Esophagus muscularis mucosa (tissue), 4 donors: ENCODE measurements at places on chromosomes 3 and 15.
A peak's percentile ranks its signal among the peaks of the same experiment; 100 is the strongest.

DNA sequence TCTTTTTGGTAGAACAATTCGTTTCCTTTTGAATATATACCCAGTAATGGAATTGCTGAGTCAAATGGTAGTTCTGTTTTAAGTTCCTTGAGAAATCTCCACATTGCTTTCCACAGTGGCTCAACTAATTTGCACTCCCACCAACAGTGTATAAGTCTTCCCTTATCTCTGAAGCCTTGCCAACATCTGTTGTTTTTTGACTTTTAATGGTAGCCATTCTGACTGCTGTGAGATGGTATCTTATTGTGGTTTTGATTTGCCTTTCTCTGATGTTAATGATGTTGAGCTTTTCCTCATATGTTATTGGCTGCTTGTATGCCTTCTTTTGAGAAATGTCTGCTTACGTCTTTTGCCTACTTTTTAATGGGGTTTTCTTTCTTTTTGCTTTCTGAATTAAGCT is 270.6 kb upstream of the MEIS2 start:
- DNase-seq = no peak

DNA sequence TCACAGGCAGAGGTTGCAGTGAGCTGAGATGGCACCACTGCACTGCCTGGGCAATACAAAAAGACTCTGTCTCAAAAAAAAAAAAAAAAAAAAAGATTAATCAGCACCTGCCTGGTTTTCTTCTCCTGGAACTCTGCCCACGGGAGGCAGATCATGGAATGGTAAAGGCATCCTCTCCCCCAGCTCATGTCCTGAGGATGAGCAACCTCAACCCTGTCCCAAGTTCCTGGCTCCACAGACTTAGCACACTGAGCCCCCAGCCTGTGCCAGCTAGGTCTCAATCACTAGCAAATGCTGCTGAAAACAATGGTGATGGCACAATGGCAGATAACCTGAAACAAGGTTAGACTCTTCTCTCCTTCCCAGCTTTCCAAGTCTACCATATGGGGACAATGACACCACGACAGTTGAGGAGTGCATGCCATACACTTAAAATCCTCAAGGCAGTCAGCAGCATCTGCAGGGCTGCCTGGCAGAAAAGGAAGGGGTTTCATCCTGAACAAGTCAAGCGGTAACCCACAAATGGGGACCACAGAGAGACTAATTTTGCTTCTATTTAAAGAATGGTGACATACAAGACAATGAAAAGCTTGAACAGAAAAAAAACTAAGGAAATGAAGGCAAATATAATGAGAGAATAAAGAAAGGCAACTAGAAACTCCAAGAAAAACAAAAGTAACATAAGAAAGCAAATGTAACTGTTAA is 4.8 kb downstream of the CLN6 start:
- peak; percentile 72 for DNase-seq

DNA sequence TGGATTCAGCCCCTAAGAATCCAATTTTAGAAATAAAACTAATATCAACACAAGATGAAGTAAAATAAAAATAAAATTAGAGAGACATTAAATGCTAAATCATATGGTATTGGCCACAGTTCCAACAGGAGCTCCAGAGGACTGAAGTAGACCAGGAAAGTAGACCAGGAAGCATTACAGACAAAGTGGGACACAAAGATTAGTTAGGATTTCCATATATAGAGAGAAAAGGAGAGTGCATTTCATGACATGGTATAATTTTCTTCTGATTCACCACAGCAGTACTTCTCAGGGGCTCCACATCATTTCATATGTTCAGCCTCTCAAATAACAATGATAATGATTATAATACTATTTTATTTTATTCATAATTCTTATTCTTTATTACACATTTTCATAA is 18.3 kb downstream of the FGF7 start:
- DNase-seq = no peak

GRCh38 chr15:82805994-82806406 is at the start of gene FSD2:
Gene FSD2, minus strand, starts transcription at chr15:82806069. Its CDS starts 18,679 bp downstream, at chr15:82787390.
- DNase-seq = no peak

DNA sequence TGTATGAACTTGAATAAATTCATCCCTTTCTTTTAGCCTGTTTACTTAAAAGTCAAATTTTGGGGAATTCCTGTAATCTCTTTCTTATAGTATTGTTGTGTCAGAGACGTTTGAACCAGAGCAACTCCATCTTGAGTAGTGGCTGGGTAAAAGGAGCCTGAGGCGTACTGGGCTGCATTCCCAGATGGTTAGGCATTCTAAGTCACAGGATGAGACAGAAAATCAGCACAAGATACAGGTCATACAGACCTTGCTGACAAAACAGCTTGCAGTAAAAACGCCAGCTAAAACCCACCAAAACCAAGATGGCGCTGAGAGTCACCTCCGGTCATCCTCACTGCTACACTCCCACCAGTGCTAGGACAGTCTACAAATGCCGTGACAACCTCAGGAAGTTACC is 94.5 kb downstream of the P3H2 start:
- DNase-seq = no peak

DNA sequence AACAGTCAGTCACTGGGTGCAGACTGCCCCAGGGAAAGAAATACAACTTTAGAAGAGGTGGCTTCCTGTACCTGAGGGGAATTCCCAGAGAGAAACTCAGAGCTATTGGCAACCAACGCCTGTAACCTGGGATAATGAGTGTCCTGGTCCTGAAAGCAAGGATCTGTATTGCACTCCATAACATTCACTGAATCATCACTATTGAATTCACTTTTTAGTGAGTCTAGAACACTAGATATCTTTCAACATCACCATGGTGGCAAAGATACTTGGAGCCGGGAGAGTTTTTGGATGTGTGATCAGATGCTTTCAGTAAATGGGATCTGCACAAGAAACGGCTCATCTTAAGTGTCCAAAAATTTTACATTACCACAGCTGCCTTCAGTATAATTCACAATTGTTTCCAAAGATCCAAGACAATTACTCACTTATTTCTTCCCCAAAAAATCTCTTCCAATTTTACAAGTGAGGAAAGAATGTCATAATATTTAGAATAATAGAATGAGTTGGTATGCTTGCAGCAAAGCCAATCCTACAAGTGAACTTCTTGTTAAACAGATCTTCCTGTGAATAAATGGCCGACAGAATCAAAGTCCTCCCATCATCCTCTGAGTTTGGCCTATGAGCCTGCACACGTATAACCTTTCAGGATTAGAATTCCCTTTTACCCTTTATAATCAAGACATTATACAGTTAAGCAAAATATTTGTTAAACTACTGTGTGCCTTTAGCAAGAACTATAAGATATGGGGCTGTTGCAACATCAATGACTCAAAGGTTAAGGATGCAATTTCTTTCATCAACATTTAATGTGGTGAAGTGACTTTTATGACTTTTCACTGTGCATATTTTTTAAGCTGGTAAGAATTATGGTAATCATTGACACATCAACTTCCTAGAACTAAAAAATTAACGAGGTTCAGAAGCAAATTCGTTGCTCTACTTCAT is 243.3 kb upstream of the COL8A1 start:
- DNase-seq = no peak

DNA sequence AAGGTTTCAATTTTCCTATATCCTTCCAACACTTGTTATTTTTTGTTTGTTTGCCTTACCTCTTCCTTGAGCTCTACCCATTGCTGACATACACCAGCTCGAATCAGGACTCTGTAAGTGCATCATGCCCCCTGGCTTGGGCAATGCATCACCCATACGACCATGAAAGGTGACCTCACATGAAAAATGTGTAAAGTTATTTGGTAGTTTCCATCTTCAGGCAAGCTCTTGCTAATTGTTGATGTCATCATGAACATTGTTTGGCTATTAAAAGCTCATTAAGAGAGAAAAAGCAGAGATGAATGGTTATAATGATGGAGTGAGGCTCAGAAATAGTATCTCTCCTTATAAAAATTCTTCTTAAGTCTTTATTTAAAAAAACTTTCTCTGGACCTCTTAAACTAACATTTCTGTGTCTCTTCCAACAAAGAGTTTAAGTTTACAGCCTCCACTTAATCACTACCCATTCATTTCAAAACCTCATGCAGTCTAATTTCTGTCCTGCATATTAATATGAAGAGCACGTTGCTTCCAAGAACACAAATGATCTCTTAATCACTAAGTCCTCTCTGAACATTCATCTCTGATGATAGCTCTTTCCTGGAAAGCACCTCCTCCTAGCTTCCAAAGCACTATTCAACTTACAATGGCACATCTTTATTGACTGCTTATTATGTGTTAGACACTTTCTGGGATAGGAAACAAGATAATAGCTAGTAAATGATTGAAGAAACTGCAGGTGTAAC is 236.3 kb downstream of the NFKBIZ start:
- DNase-seq = no peak

DNA sequence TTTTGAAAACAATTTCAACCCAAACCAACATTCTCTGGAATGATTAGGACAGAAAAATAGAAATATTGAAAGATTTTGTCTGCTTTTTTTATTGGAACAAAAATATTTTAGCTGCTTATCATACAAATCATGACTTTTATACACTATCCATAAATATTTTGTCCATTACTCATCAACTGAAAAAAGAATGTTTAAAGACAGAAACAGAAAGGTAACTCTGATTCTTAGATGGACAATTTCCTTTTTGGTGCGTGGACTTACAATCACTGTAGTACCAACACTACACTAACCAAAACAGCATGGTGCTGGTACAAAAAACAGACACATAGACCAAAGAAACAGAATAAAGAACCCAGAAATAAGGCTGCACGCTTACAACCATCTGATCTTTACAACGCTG is 582.8 kb upstream of the CCDC54 start:
- no peak for DNase-seq

DNA sequence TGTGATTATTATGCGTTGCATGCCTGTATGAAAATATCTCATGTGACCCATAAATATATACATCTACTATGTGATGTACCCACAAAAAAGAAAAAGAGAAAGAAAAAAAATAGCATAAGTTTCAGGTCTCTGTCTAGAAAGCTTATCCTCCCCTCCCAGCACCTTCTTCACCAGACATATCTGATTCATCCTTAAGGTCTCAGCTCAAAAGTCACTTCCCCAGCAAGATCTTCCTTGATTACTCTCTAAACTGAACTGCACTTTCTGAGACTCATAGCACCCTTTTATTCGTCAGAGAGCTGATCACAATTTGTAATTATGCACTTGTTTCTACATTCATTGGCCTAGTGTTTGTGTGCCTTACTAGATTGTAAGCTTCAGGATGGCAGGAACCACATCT is 11.1 kb upstream of the PTPN9 start:
- no peak for DNase-seq

DNA sequence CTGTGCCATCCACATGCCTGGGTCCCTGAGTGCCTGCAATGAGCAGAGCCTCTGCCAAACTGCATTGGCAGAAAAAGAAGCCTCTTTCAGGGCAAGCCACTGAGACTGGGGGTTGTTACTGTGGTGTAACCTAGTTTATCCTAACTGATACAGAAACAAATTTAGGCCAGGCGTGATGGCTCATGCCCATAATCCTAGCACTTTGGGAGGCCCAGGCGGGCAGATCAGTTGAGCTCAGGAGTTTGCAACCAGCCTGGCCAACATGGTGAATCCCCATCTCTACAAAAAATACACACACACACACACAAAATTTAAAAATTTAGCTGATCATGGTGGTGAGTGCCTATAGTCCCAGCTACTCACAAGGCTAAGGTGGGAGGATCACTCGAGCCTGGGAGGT is 221.6 kb downstream of the TBC1D2B start:
- no peak for DNase-seq

GRCh38 chr15:67307156-67307555 is 52.6 kb downstream of the IQCH start:
- DNase-seq = no peak

GRCh38 chr3:52379610-52380009 is 63.5 kb downstream of the DNAH1 start:
- DNase-seq = no peak

GRCh38 chr3:53630547-53630946 is 136.1 kb downstream of the CACNA1D start:
- peak; percentile 60 for DNase-seq

- no peak for DNase-seq
These were observed 100.0 kb downstream of the HHLA2 start for GRCh38 chr3:108396336-108396735.

GRCh38 chr3:128040660-128041059 is 11.6 kb upstream of the SEC61A1 start:
- DNase-seq = no peak

GRCh38 chr15:45200799-45201556 is 13.2 kb upstream of the SHF start:
- peak; percentile 96 for DNase-seq

DNA sequence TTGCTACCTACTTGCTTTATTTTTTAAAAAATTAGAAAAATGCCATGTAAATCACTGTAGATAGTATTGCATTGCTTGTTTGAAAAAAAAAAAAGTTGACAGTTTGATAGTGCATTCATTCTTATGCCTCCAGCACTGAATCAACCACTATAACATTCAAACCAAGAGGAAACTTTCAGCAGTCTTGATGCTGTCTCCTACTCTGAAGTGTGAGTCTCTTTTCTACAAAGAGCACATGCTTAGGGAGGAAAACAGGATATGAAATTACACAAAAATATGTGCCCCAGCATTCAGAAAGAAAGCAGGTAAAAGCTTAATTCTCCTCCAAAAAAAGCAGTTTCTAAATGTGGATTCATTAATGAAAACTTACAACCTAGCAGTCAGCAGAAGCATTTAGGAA is 78.3 kb downstream of the ZBTB20 start:
- no peak for DNase-seq
